ENCODE measurements at places on chromosomes 6 and 20.
A peak's percentile ranks its signal among the peaks of the same experiment; 100 is the strongest.

DNA sequence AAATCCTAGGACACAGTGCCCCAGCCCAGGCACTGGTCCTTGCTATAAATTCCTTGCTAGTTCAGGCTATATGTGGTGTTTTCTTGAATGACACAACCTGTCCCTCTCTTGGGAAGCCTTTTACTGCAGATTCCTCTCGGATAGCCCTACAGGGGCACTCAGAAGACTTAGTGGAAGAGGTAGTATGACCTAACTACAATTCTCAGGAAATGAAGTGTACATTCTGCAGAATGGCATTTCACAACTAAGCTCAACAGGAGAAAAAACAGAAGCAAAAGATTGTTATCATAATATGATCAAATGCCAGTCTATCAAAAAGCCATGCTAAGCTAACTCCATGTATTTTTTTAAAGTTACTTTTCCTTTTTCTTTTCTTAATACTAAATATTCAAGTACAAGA lies 66.3 kb upstream of the FBXL4 start:
- no peak for DNase-seq

DNA sequence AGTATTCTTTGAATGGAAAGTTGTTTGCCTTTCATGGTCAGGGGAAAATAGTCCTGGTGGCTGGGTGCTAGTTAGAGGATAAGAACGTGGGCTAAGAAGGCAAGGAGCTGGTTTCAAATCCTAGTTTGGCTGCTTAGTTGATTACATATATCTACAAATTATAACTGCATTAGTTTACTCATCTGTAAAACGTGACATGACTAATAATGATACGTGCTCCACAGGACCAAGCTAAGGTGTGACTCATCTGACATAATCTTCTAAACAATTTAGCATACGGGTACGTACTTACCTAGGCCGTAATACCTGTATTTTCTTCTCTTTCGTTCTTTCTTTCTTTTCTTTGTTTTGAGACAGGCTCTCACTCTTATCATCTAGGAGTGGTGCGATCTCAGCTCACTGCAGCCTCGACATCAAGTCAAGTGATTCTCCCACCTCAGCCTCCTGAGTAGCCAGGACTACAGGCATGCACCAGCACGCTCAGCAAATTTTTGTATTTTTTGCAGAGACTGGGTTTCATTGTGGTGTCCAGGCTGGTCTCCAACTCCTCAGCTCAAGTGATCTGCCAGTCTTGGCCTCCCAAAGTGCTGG lies 1274.2 kb upstream of the GJE1 start:
- DNase-seq = no peak

DNA sequence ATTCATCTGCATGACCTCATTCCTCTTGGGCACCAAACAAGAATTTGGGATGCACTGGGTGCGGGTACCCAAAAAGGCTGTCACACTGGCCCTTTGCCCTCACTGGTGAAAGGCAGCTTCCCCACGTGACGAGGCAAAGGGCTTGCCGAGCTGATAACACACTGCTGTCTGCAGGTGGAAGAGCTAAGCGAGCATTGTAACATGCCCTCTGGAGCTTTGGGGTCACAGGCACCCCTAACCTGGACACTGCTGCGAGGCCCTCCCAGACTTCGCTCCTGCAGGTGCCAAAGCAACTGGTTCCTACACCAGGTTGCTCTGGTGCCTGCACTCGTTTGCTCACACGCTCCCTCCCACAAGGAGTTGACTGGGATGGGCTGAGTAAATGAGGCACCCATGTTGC lies 1595.7 kb downstream of the HACE1 start:
- DNase-seq = no peak

GRCh38 chr20:53547664-53548239 lies 45.9 kb downstream of the ZNF217 start:
- DNase-seq = no peak

GRCh38 chr6:151191527-151191926 lies 48.2 kb upstream of the AKAP12 start:
- no peak for DNase-seq

GRCh38 chr6:3766214-3766613 lies 14.7 kb upstream of the PXDC1 start:
- no peak for DNase-seq

DNA sequence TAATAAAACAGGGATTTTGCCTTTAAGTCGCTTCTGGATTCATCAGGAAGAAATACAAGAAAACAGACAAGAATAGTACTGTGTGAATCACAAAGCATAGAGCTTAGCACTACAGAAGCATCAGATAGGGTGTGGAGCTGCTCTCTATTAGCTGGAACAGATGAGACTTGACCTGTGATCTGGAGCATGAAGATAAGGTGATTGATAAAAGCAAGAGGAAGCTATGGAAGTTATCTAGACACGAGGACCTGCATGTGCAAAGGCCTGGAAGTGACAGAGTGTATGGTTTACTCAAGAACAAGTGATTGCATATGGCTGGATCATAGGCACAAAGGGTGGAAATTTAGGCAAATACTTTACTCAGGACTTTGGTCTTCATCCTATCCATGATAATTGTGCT lies 112.9 kb upstream of the MLIP start:
- DNase-seq = no peak

- no peak for DNase-seq
Observed at GRCh38 chr6:53513519-53513966, 31.4 kb downstream of the GCLC start.

- no peak for DNase-seq
Observed at GRCh38 chr6:45645302-45645701, 267.6 kb upstream of the SUPT3H start.

DNA sequence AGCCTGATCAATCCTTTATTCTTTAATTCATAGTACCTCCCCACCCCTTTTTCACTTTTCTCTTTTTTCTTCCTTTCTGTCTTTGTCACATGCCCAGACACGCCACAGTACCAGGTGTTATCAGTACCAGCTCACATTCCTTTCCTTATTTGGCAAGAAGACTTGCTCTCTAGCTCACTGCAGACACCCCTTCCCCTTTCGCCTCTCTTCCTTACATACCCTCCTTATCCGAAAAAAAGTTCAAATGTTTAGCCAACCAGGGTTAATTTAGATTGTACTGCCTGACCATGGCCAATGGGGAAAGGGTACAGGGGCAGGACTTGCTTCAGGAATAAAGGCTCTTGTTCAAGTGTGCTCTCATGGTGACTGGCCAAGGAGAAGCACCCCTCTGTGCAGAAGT lies 9.3 kb upstream of the SIRPB2 start:
- DNase-seq = no peak

GRCh38 chr20:61299618-61300017 lies 47.6 kb downstream of the CDH4 start:
- DNase-seq = no peak

DNA sequence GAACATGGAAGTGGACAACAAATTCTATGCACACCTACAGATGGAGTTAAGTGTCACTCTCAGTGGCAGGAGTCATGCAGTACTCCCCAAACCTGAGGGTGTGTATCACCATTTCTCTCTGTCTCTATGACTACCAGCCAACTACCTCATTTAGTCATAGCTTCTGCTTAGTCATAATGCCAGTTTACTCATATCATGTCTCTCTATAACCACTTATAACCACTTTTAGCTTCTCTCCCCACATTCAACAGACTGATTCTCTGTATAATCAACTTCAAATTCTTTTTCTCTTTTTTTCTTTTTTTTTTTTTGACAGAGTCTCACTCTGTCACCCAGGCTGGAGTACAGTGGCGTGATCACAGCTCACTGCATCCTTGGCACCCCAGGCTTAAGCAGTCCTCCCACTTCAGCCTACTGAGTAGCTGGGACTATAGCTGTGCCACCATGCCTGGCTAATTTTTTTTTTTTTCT lies 13.8 kb upstream of the GTF3C6 start:
- peak; percentile 17 for DNase-seq

All from posterior cingulate gyrus (tissue), 11 donors.